ENCODE measurements at places on chromosomes 3 and 15.

DNA sequence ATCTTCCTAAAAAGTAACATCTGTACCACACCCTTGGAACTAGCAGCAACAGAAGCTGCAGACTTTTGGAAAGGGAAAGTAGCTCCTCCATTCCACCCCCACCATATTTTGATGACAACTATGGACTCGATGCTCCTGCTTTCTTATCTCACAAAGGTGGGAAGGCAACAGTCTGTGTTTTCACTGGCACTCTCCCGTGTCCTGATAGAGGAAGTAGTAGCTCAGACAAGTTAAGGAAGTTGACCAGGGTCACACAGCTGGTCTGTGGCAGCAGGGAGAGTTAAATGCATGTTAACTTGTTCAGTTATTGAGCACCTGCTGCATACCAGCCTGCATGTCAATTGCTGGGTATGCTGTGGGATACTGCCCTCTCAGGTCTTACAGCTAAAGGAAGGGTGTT, 33.1 kb downstream of the BHLHE40 start:
- no peak for DNase-seq

DNA sequence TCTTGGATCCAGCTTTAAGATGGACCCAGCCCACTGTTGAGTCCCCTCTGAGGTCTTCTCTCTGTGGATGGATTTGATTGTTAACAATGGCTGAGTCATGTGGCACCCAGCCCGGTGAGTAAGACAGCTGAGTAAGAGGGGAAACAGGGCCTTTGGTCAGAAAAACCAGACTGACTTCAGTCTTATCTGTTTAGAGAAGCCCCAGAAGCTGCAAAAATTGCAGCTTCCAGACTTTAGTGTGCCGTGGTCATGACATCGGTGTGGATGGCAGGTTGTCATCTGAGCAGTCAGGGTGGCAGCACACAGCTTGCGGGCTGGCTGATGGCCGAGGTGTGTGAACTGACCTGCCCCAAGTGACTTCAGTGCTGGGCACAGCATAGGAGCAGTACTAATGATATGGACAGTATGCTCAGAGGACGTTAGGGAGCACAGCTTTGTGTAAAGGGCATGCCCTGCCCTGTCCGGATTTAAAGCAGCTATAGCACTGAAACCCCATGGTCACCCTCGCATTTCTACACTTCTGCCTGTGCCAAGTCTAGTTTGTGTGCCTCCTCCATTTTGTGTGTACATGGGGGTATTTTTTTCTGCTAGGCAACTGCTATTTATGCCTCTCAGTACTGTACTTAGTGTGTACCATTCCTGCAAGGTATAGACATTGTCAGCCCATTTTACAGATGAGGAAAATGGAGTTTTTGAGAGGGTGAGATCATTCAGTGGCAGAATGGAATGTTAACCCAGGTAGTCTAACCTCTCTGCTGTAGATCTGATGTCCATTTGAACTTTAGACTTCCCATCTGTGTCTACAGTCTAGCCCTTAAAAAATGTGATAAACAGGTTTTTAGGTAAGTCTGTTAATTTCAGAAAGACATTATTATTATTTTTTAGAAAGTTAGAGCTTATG, 44.4 kb downstream of the FLNB start:
- DNase-seq: peak; percentile 92

- peak; percentile 28 for DNase-seq
Observed at GRCh38 chr3:58824285-58824684, 157.7 kb upstream of the FAM3D start.

DNA sequence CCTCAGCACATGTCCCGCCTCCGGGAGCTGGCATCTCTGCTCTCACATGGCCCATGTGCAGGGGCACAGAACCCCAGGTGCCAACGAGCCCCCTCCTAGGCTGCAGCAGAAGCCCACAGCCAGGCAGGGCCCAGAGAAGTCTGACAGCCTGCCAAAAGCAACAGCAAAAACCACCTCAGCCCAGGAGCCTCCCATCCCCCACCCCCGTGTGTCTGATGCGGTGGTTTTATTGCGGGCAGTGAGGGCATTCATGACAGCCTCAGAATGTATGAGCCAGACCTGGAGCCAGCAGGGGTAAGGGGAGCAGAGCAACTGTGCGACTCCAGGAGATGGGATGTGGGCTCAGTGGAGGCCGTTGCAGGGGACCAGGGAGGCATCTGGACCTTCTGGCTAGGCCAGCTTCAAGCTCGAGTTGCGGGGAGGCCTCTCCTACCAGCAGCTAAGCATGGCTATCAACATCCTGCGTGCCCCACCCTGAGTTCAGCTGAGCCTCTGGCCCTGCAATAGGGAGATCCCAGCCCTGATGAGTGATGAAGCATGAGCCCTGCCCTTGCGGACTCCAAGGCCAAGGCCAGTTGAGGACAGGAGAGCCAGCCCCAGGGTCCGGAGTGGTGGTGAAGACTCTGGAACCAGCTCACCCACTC, 52.5 kb downstream of the CYP11A1 start:
- DNase-seq: no peak

DNA sequence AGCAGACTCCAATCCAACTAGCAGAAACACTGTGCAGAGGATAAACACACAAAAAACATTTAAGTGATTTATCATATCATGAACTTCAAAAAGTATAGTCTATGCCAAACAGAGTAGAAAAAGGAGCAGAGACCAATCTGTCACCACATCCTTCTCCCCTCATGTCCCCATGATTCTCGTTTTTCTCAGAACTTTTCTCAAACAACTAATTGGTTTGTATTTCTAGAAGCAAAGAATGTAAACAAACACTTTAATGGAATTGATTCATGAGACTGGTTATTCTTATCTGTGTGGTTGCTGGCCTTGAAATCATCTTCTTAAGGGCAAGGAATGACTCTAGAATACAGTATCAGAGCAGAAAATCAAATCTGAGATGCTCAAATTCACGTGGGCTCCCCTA, 294.2 kb upstream of the THBS1 start:
- no peak for DNase-seq

GRCh38 chr3:50164984-50165909, 10.1 kb downstream of the SEMA3F start:
- DNase-seq: no peak

- DNase-seq: no peak
Observed at GRCh38 chr3:160931474-160931873, 173.7 kb downstream of the B3GALNT1 start.

DNA sequence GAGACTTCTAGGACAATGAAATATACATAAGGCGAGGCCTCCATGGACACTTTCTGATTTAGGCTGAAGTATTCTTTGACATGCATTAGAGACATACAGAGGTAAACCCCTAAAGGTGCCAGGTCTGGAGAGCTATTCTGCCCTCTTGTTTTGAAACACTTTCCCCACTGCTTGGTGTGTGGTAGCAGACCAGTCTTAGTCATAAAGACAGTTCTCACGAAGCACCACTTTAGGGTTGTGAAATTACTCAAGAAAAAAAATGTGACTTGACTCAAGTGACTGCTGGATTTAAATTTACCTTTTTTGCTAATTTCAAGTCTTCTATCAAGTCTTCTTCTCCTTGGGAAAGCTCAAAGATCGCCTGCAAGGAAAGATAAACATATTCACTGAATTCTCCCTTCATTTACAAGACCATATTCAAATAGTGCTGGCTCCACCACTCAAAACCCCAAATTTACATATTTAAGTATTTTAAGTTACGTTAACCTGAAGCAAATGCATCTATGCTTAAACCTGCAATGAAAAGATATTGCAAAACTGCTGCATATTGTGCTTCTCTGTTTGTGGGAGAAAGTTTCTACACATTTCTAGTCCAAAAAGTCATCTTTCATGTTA, 48.4 kb downstream of the ARHGEF3 start:
- peak; percentile 90 for DNase-seq

DNA sequence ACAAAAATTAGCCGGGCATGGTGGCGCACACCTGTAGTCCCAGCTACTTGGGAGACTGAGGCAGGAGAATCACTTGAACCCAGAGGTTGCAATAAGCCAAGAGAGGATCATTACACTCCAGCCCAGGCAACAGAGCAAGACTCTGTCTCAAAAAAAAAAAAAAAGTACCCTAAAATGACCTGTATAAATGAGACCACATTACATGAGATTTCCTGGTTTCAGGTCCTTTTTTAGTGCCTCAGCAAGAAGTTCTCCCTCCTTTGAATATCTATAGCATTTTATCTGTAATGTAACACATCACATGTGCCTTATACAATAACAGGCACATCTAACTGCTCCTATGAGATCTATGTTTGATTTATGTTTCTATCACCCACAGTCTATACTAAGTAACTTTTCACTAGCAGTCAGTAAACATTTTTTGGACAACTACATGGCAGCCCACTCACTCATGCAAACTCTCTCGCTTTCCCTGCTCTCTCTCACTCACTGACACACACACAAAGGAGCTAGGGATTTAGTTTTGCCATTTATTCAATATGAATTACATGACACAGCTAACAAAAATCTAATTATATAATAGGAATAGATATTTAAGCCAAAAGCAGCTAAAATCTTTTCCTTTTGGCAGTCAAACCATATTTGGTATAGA, 34.1 kb downstream of the ADAM10 start:
- no peak for DNase-seq

GRCh38 chr15:76176059-76176458, 116.3 kb downstream of the TMEM266 start:
- DNase-seq: no peak

- DNase-seq: no peak
Observed at GRCh38 chr15:84671211-84671610, 13.2 kb upstream of the NMB start.

- DNase-seq: peak; percentile 100
Observed at GRCh38 chr3:12349895-12350811, 61.3 kb downstream of the PPARG start.

DNA sequence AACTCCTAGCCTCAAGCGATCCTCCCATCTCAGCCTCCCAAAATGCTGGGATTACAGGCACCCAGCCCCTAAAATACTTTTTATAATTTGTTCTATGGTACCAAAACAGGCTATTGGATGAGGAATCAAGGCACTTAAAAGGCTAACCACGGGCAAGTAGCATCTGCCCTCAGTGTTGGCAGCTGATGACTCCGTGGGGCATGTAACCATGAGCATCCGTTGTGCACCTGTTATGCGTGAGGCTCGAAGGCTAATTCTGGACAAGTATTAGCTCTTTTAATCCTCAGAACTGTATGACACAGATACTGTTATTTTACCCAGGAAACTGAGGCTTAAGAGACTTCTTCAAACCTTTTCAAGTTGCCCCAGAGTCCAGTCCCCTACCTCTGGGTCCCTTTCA, 10.2 kb downstream of the WDR73 start:
- DNase-seq: no peak

- no peak for DNase-seq
Observed at GRCh38 chr15:62899090-62899493, 143.5 kb upstream of the TPM1 start.

- DNase-seq: no peak
Observed at GRCh38 chr3:73045391-73045790, 16.1 kb upstream of the EBLN2 start.

DNA sequence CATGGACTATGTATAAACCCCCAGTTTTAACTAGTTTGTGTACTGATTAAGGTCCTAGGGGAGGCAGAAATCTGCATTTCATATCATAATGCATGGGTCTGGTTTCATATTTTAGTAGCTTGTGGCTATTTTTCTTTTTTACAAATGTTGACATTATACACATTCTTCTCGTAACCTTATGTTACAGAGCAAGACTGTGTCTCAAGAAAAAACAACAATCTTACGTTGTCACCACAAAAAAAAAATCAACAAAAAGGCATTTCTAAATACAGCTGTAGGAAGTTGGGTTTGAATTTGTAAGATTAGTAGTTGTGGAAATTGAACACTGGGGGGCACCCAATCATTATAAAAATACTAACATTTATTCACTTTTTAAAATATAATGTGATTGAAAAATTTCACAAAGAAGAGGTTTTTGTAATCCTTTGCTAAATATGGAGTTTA, 17.9 kb downstream of the SERP1 start:
- DNase-seq: peak; percentile 74

DNA sequence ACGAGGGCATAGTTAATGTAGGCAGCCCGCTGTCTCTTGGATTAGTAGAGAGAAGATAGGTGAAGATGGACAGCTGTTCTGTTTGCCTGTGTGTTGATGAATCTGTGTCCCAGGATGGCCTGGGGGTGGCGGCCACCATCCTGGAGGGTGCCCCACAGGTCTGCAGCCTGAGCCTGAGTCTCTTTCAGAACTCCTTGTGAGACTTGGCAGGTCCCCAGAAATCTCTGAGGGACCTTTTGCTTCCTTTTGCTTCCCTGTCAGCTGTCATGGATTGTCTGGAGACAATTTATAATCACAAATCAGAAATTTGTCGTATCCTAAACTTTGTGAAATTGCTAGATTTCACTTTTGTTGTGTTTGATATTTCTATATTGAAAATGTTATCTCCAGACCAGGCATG, 17.4 kb downstream of the FAN1 start:
- DNase-seq: no peak

GRCh38 chr15:27084844-27085243, 113.9 kb downstream of the GABRG3 start:
- no peak for DNase-seq

GRCh38 chr15:88881775-88882174, 13.6 kb downstream of the HAPLN3 start:
- DNase-seq: no peak

DNA sequence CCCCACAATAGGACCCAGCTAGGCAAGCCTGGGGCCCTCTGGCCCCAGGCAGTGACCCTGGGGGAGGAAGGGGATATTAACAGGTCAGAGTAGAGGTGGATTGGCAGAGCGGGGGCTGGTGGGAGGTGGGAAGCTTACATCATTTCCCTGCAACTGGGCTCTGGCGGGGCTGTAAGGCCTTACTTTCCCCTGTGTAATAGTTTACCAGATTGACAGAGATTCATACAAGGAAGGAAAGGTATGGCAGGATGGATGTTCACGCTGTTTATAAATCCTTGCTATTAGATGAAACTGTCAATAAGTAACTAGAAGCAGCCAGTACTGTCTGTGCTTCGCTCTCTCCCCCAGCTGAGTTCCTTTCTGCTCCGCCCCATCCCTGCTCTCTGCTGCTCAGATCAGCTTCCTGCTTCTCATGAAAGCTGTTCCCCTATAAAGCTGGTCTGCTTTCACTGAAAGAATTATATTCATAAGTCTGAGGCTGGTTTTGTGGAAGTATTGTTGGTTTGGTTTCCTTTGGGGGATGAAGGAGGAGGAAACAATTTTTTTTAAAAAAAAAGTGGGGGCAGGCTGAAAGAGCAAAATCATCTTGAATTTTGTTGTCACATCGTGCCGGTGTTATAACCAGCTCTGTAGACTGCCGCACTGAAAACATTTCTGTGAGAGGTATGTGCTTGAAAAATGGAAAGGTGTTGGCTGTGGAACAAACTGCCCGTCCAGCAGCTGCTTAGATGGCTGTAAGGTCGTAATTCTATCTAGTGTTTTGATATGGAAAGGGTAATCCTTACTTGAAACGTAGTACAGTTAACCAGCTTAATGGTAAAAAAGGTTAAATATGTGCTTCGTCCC, 76.4 kb downstream of the BBX start:
- peak; percentile 88 for DNase-seq

GRCh38 chr15:43881944-43882343, 55.1 kb downstream of the WDR76 start:
- DNase-seq: no peak
